ENCODE measurements at places on chromosomes 7 and 10.
A peak's percentile ranks its signal among the peaks of the same experiment; 100 is the strongest.

DNA sequence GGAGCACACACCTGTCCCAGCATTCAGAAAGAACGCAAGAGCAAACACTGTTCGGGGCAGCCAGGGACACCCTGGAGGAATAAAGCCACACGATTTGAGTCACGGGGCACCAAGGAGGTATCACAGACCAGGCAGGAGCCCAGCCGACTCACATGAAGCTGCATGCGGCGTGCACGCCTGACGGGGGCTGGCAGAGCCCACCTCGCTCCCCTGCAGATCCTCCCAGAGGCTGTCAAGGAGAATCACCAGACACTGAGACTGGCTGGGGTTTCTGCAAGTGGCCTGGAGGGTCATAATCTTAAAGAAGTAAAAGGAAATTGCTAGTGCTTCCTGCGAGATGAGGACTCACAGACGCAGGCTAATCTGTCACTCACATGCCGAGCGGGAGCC lies 61.6 kb downstream of the TCERG1L start:
- DNase-seq = no peak

DNA sequence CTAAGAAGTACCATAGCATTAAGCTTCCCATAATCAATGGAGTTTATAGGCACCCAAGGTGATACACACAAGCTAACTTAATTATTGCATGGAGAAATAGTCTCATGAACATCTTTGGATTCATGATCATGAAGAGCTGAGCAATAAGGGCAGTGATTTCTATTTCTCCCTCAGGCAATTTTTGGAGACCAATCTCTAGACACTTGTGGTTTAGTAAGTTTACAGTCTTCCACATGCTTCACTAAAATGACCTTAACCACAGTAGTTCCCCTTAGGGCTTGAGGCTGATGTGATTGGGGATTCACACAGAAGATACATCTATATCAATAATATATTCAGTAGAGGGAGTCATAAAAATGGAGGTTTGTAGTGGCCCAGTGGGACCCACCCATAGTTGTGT lies 241.2 kb downstream of the CCDC7 start:
- no peak for DNase-seq

- no peak for DNase-seq
These were observed 74.3 kb downstream of the PTN start for GRCh38 chr7:137269240-137269639.

- no peak for DNase-seq
These were observed 28.1 kb downstream of the ELFN1 start for GRCh38 chr7:1698201-1698600.

GRCh38 chr10:88254091-88254490 lies 329.0 kb downstream of the RNLS start:
- DNase-seq = peak; percentile 61

DNA sequence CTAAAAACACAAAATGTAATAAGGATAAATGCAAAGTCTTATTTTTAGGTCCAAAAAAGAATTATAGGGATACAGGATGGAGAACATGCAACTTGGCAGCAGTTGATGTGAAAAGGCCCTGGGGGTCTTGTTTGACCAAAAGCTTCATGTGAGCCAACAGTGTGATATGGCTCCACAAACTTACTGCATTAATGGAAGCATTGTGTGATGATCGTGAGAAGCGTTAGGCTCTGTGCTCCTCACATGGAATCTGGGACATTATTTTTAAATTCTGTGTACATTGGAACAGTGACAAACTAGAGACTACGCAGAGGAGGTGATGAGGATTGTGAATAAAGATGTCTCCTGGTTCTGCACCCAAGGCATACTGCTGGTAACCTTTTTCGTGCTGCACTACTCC lies 39.1 kb upstream of the CALD1 start:
- DNase-seq = no peak

GRCh38 chr7:43646603-43647338 lies 63.9 kb downstream of the STK17A start:
- DNase-seq = peak; percentile 64

DNA sequence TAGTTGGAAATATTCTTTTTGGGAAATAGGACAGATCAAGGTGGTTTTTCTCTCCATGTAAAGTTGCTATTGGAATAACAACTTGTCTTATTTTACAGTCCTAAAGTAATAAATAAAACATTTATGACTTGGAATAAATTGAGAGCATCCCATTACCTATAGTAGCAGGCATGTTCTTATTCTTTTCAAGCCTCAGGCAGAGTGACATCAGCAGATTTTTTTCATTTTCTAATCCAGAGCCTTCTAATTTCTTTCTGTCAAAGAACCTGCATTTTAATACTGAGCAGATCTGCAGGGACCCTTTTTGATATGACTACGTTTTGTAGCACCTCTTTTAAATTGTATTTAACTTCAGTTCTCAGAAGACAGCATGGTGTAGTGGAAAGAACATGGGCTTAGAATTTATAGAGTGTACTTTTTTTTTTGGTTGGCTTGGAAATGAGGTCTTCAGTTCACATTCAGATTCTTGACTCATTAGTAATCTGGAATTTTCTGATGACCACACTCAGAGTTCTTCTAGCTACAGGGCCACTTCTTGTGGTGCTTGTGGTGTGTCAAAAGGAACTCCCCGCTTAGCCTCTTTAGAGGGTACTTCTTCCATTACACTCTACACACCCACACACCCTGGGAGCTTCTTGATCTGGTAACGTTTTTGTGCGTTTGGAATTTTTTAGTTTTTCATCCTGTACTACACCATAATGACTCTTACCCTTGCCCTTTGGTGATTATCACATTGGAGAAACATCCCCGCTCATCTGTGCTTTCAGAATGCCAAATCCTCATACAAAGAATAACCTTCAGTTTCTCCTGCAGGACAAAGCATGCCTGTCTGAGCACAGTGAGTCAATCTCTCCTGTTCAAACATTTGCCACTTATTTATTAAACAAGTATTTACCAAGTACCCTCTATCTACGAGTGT lies 34.6 kb downstream of the AGK start:
- DNase-seq = peak; percentile 94

GRCh38 chr10:86313621-86314041 lies 53.0 kb downstream of the GRID1 start:
- DNase-seq = no peak

DNA sequence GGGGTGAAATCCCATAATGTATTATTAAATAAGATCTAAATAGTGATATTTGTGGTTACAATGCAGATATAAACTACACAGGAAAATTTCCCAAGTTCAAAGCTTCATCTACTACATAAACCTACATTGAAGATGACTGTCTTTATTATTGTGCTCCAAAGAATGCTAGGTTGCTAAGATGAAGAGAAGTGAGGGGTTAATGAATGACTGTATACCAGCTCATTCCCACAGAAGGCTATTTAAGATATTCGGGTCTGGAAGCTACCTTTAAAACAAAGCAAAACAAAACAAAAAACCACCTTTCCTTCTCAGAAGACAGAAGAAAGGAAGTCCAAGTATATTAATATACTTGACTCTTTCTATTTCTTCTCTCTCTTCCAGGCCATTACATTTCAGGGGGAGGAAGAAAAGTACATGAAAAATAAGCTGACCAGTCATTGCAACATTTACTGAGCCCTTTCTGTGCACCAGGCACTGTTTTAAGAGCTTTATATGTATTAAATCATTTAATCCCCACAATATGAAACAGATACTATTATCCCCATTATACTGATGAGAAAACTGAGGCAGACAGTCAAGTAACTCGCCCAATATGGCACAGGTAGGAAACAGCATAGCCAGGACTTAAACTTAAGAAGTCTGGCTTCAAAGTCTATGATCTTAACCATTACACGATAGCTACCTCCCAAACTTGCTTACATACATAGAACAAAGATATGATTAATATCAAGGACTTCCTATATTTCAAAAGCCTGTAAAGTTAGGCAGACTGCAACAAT lies 48.1 kb downstream of the TNPO3 start:
- DNase-seq = no peak

GRCh38 chr10:131825960-131826650 lies 74.7 kb upstream of the PPP2R2D start:
- DNase-seq = no peak

- DNase-seq = no peak
These were observed 66.7 kb downstream of the MICALL2 start for GRCh38 chr7:1392556-1392955.

GRCh38 chr7:15765753-15766152 lies 79.3 kb upstream of the MEOX2 start:
- no peak for DNase-seq

DNA sequence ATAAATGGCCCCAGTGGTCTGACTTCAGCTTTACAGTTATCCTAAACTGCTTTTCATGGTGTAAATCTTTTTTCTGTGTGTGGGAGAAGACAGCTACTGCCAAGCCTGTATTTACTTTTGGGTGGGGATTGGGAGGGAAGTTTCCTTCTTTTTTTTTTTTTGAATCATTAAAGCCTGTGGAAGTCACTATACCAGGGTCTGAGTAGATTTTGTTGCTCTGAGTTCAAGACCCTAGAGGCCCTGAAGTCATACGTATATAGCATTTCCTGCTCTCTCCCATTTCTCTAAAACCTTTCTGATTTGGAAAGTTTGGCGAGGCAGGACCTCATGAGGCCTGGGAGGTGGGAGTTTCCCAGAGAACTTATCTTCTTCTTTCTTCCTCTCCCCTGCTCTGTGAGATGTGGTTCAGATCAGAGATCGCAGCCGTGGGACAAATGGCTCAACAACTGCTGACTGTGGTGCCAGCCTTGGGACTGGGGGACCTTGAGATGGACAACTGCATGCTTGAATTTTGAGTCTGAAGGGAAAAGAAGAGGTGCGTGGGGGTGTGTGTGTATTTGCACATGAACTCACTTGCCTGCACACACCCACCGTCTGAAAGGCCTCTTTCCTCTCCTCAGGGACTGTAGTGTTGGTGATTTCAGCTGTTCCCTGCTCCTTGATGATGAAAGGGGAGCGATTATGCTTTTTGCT lies 18.1 kb downstream of the LRMDA start:
- no peak for DNase-seq

DNA sequence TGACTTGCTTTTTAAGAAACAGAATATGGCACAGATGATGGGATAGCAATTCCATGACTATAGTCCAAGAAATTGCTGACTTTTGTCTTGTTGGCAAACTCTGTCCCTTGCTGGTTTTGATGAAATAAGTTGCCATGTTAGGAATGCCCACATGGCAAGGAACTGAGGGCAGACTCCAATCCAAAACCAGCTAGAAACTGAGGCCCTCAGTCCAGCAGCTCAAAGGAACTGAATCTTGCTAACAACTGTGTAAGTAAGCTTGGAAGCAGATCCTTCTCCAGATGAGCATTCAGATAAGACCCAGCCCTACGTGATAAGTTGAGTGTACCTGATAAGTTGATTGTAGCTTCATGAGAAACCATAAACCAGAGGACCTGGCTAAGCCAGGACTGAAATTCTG lies 64.3 kb upstream of the BMPER start:
- no peak for DNase-seq

DNA sequence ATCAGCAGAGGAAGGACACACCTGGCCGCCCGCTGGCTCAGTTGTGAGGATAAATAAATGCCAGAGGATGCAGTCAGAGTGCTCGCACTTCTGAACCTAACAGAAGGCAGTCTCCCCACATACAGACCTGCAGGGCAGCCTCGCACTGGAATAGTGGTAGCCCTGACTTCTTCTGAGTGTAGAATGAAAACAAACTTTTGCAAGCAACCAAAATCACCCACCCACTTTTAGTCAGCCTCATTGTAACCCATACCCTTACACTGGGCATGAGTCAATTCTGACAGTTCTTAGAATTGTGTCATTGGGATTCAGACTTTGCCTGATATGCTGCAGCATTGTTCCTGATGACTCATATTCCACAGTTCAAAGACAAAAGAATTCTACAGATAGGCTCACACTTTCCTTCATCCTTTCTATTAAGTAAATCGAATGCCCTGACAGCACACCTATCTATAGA lies 167.0 kb upstream of the CDK1 start:
- DNase-seq = peak; percentile 86

DNA sequence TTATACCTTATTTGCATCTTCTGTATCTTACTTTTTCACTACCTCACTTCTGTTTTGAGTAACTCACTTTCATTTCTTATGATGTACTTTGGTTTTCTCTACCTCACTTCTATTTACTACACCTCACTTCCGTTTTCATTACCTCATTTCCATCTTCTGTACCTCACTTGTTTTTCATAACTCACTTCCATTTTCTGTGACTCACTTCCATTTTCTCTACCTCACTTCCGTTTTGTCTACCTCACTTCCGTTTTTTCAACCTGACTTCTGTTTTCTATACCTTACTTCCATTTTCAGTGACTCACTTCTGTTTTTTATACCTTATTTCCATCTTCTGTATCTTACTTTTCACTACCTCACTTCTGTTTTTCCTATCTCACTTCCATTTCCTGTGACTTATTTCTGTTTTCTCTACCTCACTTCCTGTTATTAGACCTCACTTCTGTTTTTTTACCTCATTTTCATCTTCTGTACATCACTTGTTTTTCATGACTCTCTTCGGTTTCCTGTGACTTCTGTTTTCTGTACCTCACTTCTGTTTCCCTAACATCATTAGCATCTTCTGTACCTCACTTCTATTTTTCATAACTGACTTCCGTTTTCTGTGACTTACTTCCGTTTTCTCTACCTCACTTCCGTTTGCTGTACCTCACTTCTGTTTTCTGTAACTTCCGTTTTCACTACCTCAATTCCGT lies 493.1 kb upstream of the AKR1E2 start:
- no peak for DNase-seq

- no peak for DNase-seq
These were observed 246.1 kb downstream of the TNS3 start for GRCh38 chr7:47335557-47336471.

Data from brain microvascular endothelial cell (primary cell).